Fibroblast of the conjunctiva (primary cell): ENCODE measurements at places on chromosomes 2 and 18.

DNA sequence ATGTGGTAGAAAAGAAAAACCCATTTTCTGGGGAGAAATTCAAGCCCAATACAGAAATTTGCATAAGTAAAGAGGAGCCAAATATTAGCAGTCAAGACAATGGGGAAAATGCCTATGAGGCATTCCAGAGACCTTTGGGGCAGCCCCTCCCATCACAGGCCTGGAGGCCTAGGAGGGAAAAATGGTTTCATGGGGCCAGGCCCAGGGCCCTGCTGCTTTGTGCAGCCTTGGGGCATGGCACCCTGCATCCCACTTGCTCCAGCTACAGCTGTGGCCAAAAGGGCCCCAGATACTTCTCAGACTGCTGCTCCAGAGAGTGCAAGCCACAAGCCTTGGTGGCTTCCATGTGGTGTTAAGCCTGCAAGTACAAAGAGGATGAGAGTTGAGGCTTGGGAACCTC lies 51.3 kb upstream of the CYP1B1 start:
- DNase-seq: no peak

- no peak for DNase-seq
These were observed 405.2 kb downstream of the ZEB2 start for GRCh38 chr2:144114760-144115159.

- DNase-seq: no peak
These were observed 152.9 kb upstream of the DNMT3A start for GRCh38 chr2:25494616-25495015.

DNA sequence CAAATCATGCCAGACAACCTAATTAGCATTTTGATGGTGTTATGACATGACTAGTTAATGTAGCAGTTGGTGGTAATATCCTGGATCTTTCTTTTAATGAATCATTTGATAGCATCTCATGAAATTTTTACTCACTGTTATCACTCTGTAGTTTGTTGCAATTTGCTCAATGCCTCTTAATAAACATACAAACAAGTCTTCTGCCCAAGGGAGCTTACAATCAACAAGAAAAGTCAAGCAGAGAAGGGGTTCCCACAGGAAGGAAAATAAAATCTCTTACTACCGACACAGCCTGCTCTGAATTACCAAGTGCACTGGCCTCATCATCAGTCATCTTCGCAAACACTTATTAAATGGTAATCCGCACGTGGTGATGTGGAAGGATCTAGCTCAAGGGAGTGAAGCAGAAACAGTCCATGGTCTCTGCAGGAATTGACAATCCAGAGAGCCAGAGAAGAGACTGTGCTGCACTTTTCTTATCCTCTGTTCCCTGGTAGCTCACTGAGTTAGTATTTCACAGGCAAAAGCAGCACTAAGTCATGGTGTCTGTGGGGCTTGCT lies 263.5 kb downstream of the EPHA4 start:
- DNase-seq: no peak

- peak; percentile 75 for DNase-seq
These were observed 122.6 kb upstream of the STK17B start for GRCh38 chr2:196293751-196294515.

GRCh38 chr18:5317186-5317585 lies 21.7 kb upstream of the ZBTB14 start:
- DNase-seq: no peak

DNA sequence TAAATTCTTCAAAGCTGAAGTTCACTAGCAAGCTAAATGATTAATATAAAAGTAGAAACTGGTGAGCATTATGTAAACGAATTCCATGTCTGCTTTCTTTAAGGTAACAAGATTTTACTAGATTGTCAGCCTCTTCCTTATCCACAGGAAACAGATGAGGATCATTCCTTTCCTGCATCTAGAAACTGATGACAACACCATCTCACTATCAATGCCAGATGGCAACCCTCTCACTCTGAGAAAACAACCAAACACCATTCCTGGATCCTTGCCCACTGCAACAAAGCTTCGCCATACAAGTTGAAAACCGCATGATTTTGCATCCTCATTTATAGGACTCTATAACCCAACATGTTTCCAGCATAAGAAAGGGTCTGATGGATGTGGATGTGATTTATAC lies 122.9 kb downstream of the ZNF521 start:
- DNase-seq: peak; percentile 74

GRCh38 chr2:98175811-98176210 lies 88.8 kb downstream of the VWA3B start:
- DNase-seq: no peak

GRCh38 chr18:57627488-57627887 lies 5.9 kb upstream of the NARS1 start:
- DNase-seq: no peak

DNA sequence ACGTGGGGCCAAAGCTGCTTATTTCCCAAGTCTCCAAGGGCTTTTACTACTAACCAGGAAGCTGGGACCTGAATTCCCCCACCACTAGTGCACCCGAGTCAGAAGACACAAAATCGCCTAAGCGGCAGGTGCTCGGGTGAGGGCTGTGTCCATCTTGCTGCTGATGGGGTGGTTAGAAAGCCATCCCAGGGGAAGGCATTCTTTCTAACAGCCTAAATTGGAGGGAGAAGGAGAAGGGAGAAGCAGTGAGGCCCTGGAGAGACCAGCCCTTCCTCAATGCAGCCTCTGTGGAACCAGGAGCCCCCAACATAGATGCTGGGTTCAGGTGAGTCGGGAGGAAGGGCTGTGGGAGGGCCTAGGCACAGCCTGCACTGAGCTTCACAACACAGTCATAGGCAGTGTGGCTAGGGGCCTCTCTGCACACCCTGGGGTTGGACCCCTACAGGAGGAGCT lies 1.9 kb upstream of the PROM2 start:
- DNase-seq: no peak

DNA sequence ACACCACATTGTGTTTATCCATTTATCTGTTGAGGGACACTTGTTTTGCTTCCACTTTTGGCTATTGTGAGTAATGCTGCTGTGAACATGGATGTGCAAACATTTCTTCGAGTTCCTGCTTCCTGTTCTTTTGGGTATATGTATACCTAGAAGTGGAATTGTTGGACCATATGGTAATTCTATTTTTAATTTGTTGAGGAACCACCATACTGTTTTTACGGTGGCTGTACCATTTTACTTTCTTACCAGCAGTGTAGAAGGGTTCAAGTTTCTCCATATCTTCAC lies 23.1 kb downstream of the ANXA4 start:
- DNase-seq: no peak

DNA sequence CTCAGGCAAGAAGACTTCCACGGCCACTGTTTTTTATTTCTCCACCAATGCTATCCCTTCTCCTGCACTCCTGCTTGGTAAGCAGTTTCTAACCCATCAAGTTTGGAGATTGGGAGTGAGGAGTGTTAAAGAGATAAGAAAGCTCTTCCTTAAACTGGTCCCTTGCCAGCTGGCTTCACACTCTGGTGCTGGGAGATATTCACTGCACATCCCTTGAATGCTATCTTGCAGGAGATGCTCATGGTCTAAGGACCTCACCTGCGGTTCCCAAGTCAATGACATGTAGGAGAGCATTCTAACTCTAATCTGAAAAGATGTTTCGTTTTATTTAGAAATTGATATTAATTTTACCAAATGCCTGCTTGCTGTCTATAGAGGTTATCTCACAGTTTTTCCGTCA lies 28.2 kb upstream of the CYRIA start:
- DNase-seq: no peak

GRCh38 chr2:181105562-181105961 lies 125.2 kb downstream of the UBE2E3 start:
- no peak for DNase-seq

DNA sequence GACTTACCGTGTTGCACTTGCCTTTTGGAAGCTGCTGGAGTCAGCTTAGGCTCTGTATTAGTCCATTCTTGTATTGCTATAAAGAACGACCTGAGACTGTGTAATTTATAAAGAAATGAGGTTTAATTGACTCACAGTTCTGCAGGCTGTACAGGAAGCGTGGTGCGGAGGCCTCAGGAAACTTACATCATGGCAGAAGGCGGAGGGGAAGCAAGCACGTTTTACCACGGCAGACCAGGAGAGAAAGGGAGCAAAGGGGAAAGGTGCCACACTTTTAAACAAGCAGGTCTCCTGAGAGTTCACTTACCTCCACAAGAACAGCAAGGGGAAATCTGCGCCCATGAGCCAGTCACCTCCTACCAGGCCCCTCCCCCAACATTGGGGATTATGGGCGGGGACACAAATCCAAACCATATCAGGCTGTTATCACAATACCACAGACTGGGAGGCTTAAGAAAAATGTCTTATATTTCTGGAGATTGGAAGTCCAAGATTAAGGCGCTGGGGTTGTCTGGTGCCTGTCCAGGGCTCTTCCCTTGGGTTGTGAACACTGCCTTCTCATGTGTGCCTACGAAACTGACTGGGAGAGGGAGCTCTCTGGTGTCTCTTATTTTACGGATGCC lies 3.6 kb upstream of the D2HGDH start:
- DNase-seq: no peak

DNA sequence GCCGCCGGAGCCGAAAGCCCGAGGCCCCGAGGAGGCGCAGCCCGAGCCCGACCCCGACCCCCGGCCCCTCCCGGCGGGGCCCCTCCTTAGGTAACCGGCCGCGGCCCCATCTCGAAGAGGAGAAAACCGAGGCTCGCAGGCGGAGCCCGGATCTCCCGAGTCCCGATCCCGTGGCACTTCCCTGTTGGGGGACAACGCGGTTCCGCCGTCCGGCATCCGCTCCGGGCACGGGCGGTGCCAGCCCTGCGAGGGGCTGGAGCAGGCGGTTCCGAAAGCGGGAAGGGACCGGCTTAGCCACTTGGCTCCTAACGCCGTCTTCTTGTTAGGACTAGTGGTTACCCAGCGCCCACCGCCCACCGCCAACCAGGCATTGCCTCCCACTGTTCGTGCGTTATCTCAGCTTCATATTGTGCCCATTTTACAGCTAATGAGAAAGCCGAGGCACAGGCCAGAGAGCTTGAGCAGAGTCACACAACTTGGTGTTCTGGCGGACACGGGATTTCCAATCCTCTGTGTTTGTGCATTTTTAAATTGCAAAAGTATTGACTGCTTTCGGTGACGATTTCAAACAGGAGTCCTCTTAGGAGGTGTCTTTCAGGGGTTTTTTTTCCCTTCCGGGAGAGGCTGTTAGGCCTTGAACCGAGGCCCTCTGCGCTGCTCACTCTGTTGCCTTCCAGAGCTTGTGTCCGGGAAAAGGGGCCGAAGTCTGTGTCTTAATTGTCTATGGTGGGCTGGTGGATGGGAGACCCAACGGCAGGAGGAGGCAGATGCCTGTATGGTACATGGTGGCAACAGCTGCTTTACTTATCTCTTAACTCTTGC lies 562 bp downstream of the CENPA start:
- DNase-seq: no peak

DNA sequence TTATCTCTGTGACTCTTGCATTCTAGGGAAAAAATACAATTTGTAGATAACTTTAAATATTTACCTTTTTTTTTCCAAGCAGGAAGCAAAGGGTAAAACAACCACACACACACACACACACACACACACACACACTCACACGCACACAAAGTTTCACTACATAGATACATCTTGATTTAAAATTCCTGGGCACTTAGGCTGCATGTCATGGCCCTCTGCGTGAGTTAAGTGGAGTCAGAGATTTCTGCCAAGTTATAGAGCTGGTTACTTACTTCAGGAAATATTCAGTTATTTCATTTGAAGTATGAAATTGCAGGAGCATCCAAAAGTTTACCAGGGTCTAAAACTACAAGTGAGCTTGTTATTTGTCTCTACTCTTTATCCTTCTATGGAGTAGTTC lies 612.0 kb downstream of the IRS1 start:
- DNase-seq: peak; percentile 56

DNA sequence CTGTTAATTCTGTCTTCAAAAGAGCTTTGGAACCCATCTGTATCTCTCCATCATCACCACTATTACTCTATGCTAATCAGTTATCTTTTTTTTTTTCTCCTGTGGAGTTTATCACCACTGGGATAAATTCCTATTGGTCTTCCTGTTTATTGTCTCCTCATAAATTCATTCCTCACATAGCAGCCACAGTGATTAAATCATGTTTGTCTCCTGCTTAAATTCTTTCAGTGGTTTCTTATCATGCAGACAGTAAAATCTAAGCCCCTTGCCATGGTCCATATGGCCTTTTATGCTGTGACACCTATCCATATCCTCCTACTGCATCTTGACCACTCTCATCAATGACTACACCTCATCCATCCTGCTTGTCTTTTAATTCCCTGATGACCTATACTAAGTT lies 239.8 kb upstream of the ZEB2 start:
- DNase-seq: no peak

DNA sequence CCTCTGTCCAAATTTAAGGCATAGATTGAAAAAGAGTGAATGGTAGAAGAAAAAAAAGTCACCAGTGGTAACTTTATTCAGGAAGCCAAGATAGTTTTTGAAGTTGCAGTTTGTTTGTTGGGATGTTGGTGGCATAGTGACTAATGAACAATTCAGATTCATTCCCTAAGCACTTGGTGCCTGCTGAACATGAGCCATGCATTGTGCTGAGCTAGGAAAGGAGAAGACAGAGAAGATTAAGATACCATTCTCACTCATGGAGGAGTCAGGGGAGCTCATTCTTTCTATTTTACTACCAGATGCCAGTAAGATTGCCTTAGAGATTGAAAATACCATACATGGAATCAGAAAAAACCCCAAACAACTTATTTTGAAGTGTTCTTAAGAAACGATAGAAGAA lies 25.1 kb downstream of the MEIS1 start:
- DNase-seq: no peak

GRCh38 chr2:24262421-24262970 lies 87.6 kb downstream of the FAM228A start:
- DNase-seq: peak; percentile 22

DNA sequence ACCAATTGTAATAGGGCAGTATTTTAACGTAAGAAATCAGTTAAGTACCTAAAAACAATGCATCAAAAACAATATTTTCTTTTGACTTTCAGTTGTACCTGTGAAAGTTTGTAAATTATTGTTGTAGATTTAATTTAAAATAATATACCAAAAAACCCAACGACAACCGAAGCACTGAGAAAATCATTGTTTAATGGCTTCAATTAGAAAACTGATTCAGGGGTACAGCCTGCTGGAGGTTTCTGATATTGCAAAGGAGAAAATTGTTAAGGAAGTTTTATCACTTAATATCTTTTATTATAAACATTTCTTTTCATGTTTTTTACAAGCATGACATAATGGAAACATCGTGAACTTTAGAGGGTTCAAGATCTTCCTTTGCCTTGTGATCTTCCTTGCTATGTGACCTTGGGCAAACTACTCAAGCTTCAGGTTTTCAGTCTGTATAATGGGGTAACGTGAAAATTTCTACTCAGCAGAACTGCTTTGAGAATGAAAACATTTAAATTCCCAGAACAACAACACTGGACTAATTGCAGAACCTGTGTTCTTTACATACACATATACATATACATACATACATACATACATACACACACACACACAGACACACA lies 76.3 kb upstream of the GLS start:
- peak; percentile 10 for DNase-seq

GRCh38 chr2:212709280-212709679 lies 170.7 kb upstream of the ERBB4 start:
- no peak for DNase-seq
